ENCODE measurements at places on chromosomes 7 and 10. TPM values are rescaled to one million over a fixed set of nuclear protein-coding genes. Genes with fewer than 3 reads are reported as not detected.
A peak's percentile ranks its signal among the peaks of the same experiment; 100 is the strongest.

The RELN gene
- total RNA-seq, result not detected

The TMEM243 gene
- total RNA-seq, result 53.1 TPM

The EIF4H gene
- total RNA-seq, result 518 TPM

The C10orf62 gene
- not detected for total RNA-seq

DNA sequence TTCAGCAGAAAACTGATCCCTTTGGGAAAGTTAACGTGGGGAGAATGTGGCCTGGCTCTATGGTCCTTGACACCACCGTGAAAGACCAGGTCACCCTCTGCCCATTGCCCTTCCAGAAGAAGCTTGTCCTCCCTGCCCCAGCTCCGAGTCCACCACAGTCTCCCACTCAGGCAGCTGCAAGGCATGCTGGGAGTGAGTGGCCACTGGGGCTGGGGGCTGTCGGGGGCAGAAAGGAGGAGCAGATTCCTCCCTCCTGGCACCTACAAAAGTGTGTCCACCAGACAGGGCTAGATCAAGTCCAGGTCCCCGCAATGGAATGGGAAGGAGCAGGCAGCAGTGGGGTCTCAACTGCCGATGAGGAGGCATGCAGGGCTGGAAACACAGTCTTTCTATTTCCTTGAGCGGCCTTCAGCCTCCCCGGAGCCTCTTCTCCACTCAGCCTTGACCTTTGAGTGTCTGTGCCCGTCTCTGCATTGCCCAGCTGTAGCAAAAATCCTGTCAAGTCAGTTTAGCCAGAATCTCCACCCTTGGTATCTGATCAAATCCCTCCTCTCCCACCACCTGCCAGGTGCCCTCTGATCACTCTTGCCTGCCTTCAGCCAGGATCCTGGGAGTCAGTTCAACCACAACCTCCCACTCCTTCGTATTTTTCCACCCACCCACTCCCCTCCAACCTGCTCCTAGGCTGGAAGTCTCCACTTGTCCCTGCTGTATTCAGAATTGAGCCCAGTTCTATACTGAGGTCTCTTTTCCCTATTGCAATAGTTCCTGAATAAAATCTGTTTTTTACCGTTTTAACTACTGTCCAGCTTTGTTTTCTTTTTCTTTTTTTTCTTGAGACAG lies 6.9 kb upstream of the ZNF316 start:
- no peak overlapping the region for H3K27ac ChIP-seq
- no peak for DNase-seq
- H3K36me3 ChIP-seq, result no peaks in the 10 kb centered on the region
- no peak overlapping the region for H3K4me3 ChIP-seq
- H3K4me1 ChIP-seq, result peaks cover 4% of the 10 kb centered on the region

GRCh38 chr7:68031180-68031943 lies 1034.7 kb downstream of the TYW1 start:
- no peak overlapping the region for H3K27ac ChIP-seq
- H3K27me3 ChIP-seq, result no peaks in the 10 kb centered on the region
- no peaks in the 10 kb centered on the region for H3K36me3 ChIP-seq

DNA sequence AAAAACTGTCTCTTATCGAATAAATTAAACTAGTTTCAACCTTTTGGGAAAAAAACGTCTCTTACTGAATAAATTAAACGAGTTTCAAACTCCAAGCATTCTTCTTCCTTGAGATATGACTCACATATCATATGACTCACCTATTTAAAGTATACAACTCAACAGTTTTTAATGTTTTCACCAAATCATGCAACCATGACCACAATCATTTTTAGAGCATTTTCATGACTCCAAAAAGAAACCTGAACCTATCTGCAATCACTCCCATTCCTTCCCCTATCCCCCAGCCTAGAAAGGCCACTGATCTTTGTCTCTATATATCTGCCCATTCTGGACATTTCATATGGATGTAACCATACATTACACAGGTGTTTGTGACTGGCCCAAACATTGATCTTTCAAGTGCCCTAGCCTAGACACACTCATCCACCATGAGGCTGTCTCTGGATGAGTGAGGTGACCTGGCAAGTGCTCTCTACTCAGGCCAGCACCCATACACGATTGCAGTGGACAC lies 115.3 kb downstream of the PIP4K2A start:
- no peaks in the 10 kb centered on the region for H3K27me3 ChIP-seq
- no peak overlapping the region for H3K4me3 ChIP-seq
- H3K4me1 ChIP-seq, result peaks cover 62% of the 10 kb centered on the region
- H3K36me3 ChIP-seq, result peaks cover 17% of the 10 kb centered on the region
- peak overlapping the region; percentile 9 for H3K27ac ChIP-seq
- DNase-seq, result no peak

GRCh38 chr10:124450012-124450782 lies at the start of gene NKX1-2:
Gene NKX1-2 (minus strand): TSS chr10:124450035. CDS start chr10:124449943, 92 bp downstream.
- peak; percentile 24 for DNase-seq
- H3K27ac ChIP-seq, result no peak within 1 kb of the TSS
- H3K36me3 ChIP-seq, result no peaks in the 10 kb centered on the region
- H3K27me3 ChIP-seq, result peaks cover 82% of the 10 kb centered on the region

Measured in activated naive CD4-positive, alpha-beta T cell treated with anti-CD3 and anti-CD28 coated beads for 36 hours (primary cell).